Putamen (tissue), 1 donor: ENCODE measurements at places on chromosomes 16 and 17.

DNA sequence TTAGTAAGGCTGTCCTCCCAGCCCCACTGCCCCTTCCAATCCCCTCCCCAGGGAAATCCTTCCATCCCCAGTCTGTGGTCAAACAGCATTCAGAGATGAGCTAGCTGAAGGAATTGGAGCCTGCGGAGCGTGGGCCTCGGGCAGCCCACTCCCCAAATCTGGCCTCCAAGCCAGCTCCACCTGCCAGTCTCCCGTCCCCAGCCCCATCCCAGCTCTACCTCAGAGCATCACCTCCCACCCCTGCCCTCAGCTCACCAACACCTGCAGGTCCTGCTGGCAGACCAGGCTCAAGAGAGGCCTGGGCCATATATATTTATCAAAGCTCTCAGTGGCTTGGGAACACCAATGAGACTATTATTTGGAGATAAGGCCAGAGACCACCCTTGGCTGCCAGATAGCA lies 5.2 kb upstream of the SPPL2C start:
- DNase-seq: no peak

- DNase-seq: peak; percentile 94
Observed at GRCh38 chr17:58527949-58528348, 13.5 kb upstream of the MTMR4 start.

- DNase-seq: no peak
Observed at GRCh38 chr17:55430541-55431288, 9.1 kb upstream of the MMD start.

GRCh38 chr16:69195369-69196029 lies 8.5 kb downstream of the SNTB2 start:
- DNase-seq: peak; percentile 33

DNA sequence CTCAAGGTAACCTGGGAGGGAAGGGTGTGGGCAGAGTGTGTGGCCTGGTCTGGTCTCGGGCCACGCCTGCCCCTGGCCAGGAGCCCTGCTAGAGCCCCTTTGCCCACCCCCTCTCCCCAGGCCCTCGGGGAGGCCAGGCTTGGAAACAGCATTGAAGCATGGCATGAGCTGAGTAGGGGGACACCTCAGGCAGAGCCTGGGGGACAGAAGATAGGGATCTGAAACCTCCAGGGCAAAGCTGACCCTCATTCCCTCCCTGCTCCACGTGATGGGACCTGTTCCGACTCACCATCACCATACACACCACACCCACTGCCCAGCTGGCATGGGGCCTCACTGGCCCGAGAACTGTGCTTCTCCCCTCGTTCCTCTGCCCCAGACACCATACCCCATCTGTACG lies 2.5 kb downstream of the RFNG start:
- DNase-seq: no peak

- DNase-seq: no peak
Observed at GRCh38 chr17:65062171-65062915, 5.8 kb upstream of the GNA13 start.

DNA sequence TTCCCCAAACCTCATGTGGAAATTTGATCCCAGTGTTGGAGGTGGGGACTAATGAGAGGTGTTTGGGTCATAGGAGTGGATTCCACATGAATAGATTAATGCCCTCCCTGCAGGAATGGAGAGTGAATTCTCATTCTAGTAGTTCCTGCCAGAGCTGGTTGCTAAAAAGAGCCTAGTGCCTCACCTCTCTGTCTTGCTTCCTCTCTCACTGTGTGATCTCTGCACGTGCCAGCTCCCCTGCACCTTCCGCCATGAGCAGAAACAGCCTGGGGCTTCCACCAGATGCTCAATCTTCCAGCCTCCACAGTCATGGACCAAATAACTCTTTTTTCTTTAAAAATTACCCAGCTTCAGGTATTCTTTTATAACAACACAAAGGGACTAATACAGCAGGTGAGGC lies 72.9 kb upstream of the CLEC3A start:
- no peak for DNase-seq

GRCh38 chr17:40607641-40608040 lies 40.0 kb downstream of the SMARCE1 start:
- no peak for DNase-seq

DNA sequence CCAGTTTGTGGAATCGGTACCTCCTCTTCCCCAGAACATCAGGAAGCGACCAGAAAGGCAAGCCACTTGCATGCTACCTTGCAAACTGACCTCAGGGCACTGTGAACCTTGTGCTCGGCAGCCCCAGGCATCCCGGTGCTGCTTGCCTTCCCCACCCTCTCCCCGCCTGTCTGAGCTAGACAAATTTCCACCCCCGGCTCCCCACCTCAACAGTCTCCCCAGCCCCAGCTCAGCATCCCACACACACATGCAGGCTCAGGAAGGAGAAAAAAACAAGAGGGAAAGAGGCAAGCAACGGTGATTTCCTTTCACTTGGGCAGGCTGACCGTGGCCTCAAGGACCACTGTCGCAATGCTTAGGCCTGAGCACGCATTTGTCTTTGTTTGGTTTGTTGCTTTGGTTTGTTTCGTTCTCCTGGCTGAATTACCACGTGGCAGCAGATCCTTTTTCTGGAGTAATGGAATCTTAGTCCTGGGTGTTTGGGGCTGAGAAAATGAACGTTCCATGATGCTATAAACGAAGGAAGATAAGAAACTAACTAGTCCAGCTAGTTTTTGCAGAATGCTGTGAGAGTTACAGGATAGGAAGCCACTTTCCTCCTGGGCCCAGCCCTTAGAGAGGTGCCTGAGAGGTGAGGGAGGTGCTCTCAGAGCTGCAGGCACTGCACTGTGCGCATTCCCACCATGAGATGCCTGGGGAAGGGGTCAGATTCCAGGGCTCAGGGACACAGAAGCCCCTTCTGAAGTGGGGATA lies 27.9 kb downstream of the SDK2 start:
- DNase-seq: peak; percentile 21

DNA sequence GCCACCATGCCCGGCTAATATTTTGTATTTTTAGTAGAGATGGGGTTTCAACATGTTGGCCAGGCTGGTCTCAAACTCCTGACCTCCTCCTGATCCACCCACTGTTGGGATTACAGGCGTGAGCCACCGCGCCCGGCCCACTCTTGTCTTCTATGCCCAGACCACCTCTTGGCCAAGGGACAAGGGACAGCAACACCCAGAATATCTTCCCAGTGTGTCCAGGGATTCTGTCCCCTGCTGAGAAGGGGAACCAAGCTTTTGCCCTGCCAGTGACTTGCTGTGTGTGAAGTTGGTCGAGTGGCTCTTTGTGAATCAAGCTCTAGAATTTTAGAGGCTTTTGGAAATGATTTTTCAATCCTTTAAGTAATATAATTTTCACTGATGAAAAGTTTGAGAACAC lies 1.7 kb upstream of the MPO start:
- no peak for DNase-seq

GRCh38 chr16:81553814-81554675 lies 109.4 kb downstream of the CMIP start:
- DNase-seq: no peak
